Peyer's patch (tissue), 4 donors: ENCODE measurements at places on chromosomes 3 and 15.

GRCh38 chr15:98174286-98174685 is 213.8 kb downstream of the ARRDC4 start:
- H3K27me3 ChIP-seq = no peaks in the 10 kb centered on the region
- no peaks in the 10 kb centered on the region for H3K4me1 ChIP-seq
- no peak for DNase-seq
- H3K27ac ChIP-seq = no peak overlapping the region

- no peaks in the 10 kb centered on the region for H3K36me3 ChIP-seq
- no peak for DNase-seq
- no peaks in the 10 kb centered on the region for H3K27me3 ChIP-seq
- H3K4me3 ChIP-seq = no peak overlapping the region
Measured at GRCh38 chr15:69060744-69061143, 46.2 kb downstream of the NOX5 start.

DNA sequence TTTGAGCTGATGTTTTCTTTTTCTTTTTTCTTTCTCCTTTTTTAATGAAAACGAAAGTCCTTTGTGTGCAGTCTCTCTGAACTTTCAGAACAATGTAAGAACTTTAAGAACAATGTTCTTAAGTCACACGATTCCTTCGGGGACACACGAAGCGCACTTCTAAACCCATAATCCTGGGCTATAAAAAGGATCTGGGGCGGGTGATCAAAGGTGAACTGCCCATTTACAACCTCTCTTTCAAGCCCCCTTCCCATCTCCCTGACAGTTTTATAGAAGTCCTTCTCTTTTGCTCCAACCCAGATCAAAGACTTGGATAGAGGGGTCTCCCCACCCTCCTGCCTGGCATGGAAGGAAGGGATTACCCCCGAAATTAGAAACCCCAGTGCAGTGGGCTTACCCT is 126.8 kb downstream of the BDH1 start:
- no peak for DNase-seq
- H3K27me3 ChIP-seq = no peaks in the 10 kb centered on the region
- H3K36me3 ChIP-seq = no peaks in the 10 kb centered on the region
- no peaks in the 10 kb centered on the region for H3K4me1 ChIP-seq

GRCh38 chr3:115590873-115591272 is 32.4 kb upstream of the GAP43 start:
- no peak for DNase-seq
- no peaks in the 10 kb centered on the region for H3K27me3 ChIP-seq
- H3K4me3 ChIP-seq = no peak overlapping the region
- no peaks in the 10 kb centered on the region for H3K4me1 ChIP-seq

- no peaks in the 10 kb centered on the region for H3K36me3 ChIP-seq
- H3K27me3 ChIP-seq = no peaks in the 10 kb centered on the region
- H3K4me1 ChIP-seq = no peaks in the 10 kb centered on the region
- H3K27ac ChIP-seq = no peak overlapping the region
Measured at GRCh38 chr3:87358066-87358465, 81.7 kb upstream of the POU1F1 start.

DNA sequence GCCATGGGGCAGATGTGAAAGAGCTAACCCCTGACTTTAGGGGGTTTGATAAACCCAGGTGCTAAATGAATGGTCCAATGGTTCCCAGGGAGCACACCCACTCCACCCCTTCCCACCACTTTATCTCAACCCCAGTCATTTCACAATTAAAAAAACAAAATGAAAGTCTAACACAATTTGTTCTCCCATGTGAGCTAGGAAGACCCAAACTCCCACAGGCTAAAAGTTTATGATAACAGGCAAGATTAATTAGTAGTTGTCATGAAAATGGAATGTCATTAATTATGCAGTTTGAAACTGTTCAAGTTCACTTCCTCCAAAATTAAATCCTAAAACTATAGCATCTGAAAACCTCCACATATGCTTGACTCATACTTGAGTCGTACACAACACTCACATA is 63.3 kb upstream of the TPM1 start:
- no peaks in the 10 kb centered on the region for H3K36me3 ChIP-seq
- H3K4me3 ChIP-seq = no peak overlapping the region
- H3K27me3 ChIP-seq = no peaks in the 10 kb centered on the region
- H3K27ac ChIP-seq = no peak overlapping the region

DNA sequence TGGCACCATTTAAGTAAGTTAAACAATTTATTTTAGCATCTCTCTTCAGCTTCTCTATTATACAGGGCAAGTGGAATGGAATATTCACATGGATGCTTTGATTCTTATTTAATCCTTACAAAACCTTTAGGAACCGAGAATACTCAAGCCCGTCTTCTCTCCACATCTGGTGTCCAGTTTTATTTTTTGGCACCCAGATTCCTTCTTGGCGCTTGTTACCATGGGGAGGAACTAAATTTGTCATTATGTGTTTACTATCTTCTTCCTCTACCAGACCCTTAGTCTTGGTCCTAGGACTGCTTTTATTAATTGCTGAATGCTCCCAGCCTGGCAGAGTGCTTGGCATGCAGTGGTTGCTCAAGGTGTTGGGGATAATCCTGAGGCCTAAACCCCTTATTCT is 138.8 kb downstream of the CACNA2D3 start:
- H3K4me1 ChIP-seq = no peaks in the 10 kb centered on the region
- no peak overlapping the region for H3K27ac ChIP-seq
- no peak overlapping the region for H3K4me3 ChIP-seq
- no peak for DNase-seq
- no peaks in the 10 kb centered on the region for H3K27me3 ChIP-seq

- no peaks in the 10 kb centered on the region for H3K36me3 ChIP-seq
- no peak overlapping the region for H3K27ac ChIP-seq
- H3K4me1 ChIP-seq = no peaks in the 10 kb centered on the region
- no peaks in the 10 kb centered on the region for H3K27me3 ChIP-seq
- no peak overlapping the region for H3K4me3 ChIP-seq
Measured at GRCh38 chr15:97759363-97759762, 201.1 kb upstream of the ARRDC4 start.

- H3K27ac ChIP-seq = peak overlapping the region; percentile 99
- no peaks in the 10 kb centered on the region for H3K27me3 ChIP-seq
- peak overlapping the region; percentile 74 for H3K4me3 ChIP-seq
- no peaks in the 10 kb centered on the region for H3K4me1 ChIP-seq
- DNase-seq = peak; percentile 59
Measured at GRCh38 chr15:31326875-31327668, 437 bp downstream of the KLF13 start.

DNA sequence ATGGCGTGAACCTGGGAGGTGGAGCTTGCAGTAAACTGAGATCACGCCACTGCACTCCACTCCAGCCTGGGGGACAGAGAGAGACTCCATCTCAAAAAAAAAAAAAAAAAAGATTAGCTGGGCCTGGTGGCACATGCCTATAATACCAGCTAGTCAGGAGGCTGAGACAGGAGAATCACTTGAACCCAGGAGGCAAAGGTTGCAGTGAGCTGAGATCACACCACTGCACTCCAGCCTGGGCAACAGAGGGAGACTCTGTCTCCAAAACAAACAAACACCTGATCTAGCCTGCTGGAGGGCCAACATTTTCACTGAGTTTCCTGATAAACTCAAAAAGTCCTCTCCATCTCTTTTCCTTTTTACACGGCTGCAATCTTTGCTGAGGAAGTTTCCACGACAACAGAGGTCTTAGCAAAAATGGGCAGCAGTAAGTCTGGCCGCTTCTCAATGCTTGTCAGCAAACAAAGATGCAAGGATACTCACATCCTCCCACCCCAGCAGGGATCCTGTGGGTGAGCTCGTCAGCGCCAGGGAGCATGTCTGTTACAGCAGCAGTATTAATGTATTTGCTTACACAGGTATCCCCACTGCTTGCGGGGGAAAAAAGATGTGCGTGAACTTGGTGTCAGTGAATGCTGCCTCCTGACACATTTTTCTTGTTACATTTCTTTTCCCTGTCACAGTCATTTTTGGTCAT is 21.0 kb upstream of the CCDC174 start:
- no peaks in the 10 kb centered on the region for H3K36me3 ChIP-seq
- no peaks in the 10 kb centered on the region for H3K27me3 ChIP-seq
- no peak overlapping the region for H3K27ac ChIP-seq
- no peak for DNase-seq

GRCh38 chr3:194983121-194983520 is 287.8 kb downstream of the XXYLT1 start:
- peaks cover 10% of the 10 kb centered on the region for H3K4me1 ChIP-seq
- H3K4me3 ChIP-seq = no peak overlapping the region
- no peaks in the 10 kb centered on the region for H3K27me3 ChIP-seq
- no peaks in the 10 kb centered on the region for H3K36me3 ChIP-seq
- H3K27ac ChIP-seq = no peak overlapping the region

DNA sequence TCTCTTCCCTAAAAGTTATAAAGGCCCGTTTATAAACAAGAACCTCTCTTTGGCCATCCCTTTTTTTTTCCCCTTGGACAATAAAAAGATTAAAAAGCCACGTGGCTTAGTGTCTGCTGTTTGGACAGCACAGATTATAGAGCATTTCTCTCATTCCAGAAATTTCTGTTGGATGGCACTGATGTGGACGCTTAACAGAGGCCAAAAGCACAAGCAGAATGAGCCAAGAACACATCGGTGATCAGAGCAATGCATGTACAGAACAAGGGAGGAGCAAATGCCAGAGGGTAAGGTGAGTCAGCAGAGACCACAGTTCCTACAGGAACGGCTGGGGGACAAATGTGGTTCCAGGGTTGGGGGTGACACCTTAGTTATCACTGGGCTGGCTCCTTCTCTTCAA is 30.3 kb upstream of the CTNNB1 start:
- no peak overlapping the region for H3K4me3 ChIP-seq
- H3K4me1 ChIP-seq = no peaks in the 10 kb centered on the region
- no peak overlapping the region for H3K27ac ChIP-seq
- no peak for DNase-seq

- no peaks in the 10 kb centered on the region for H3K27me3 ChIP-seq
- no peak overlapping the region for H3K27ac ChIP-seq
- no peaks in the 10 kb centered on the region for H3K36me3 ChIP-seq
- H3K4me1 ChIP-seq = no peaks in the 10 kb centered on the region
Measured at GRCh38 chr15:100042558-100042957, 299.2 kb downstream of the ADAMTS17 start.

- H3K4me3 ChIP-seq = no peak overlapping the region
- no peaks in the 10 kb centered on the region for H3K27me3 ChIP-seq
- DNase-seq = no peak
- no peaks in the 10 kb centered on the region for H3K4me1 ChIP-seq
- peaks cover 23% of the 10 kb centered on the region for H3K36me3 ChIP-seq
Measured at GRCh38 chr15:38323895-38324294, 71.3 kb downstream of the SPRED1 start.

GRCh38 chr3:49389297-49389696 is 22.5 kb downstream of the RHOA start:
- no peaks in the 10 kb centered on the region for H3K36me3 ChIP-seq
- H3K27me3 ChIP-seq = no peaks in the 10 kb centered on the region
- no peak overlapping the region for H3K27ac ChIP-seq
- H3K4me3 ChIP-seq = no peak overlapping the region
- H3K4me1 ChIP-seq = peaks cover 21% of the 10 kb centered on the region

- H3K27ac ChIP-seq = no peak overlapping the region
- H3K36me3 ChIP-seq = peaks cover 2% of the 10 kb centered on the region
- H3K4me3 ChIP-seq = no peak overlapping the region
- no peaks in the 10 kb centered on the region for H3K27me3 ChIP-seq
- no peak for DNase-seq
Measured at GRCh38 chr15:62828364-62828763, 214.2 kb upstream of the TPM1 start.

DNA sequence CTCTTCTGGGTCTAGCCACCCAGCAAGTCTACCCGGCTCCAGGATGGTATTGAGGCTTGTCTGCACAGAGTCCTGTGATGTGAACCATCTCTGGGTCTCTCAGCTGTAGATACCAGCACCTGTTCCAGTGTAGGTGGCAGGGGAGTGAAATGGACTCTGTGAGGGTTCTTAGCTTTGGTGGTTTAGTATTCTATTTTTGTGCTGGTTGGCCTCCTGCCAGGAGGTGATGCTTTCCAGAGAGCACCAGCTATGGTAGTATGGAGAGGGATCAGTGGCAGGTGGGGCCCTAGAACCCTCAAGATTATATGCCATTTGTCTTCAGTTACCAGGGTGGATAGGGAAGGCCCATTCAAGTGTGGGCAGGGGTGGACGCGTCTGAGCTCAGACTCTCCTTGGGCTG is 283.4 kb upstream of the LYSMD4 start:
- no peak overlapping the region for H3K27ac ChIP-seq
- no peak overlapping the region for H3K4me3 ChIP-seq
- H3K27me3 ChIP-seq = no peaks in the 10 kb centered on the region

GRCh38 chr15:74768771-74769342 is 13.0 kb upstream of the CSK start:
- no peaks in the 10 kb centered on the region for H3K27me3 ChIP-seq
- no peak overlapping the region for H3K27ac ChIP-seq
- H3K36me3 ChIP-seq = no peaks in the 10 kb centered on the region

DNA sequence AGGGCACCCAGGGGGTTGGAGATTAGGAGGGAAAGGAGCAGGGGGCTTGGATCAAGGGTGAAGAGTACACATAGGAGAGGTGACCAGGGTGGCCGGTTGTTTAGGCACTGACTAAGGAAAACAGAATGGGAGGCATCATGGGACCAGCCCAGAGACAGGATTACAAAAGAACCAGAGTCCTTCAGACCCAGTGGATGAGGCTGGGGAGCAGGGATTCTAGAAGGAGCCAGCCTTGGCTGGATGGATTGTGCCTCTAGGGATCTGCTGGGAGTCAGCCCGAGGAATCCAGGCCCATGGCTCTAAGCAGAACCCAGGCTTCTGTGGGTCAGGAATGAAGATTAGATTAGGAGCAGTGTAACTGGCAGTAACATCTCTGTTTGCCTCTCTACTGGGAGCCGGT is 98.6 kb downstream of the ARNT2 start:
- no peaks in the 10 kb centered on the region for H3K27me3 ChIP-seq
- H3K36me3 ChIP-seq = no peaks in the 10 kb centered on the region
- no peak overlapping the region for H3K27ac ChIP-seq
- H3K4me3 ChIP-seq = no peak overlapping the region
- no peak for DNase-seq

DNA sequence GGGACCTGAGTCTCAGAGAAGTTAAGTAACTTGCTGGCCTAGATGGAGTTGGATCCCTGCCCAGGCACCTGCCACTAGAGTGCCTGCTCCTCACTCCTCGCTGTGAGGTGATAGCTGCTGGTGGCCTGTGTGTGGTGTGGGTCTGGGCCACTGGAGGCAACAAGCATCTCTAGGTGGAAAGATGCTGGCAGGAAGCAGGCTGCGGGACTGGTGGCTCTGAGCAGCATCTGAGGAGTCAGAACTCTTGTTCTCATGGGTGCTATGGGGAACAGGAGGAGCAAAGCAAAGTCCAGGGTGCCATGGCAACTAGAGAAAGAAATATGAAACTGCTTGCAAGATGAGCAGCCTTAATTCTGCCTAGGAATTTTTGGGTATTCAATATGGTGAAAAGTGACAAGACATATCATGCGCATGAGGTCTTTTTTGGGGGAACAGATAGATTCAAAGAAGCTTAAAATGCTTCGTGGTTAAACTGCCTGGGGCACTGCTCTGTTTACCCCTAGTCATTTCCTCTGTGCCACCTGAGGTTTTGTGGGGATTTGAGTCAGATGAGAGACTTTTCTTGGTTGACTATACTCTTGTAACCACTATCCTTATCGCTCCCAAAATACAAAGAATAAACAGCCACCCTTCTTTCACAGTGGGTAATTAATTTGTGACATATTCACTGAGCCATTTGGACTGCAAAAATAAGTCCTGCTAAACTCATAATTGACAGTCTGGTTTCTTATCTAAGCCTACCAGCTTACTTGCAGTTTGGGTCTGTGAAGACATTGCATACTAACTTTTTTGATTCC is 50.3 kb downstream of the MED12L start:
- no peaks in the 10 kb centered on the region for H3K4me1 ChIP-seq
- no peaks in the 10 kb centered on the region for H3K27me3 ChIP-seq
- no peaks in the 10 kb centered on the region for H3K36me3 ChIP-seq
- no peak overlapping the region for H3K4me3 ChIP-seq

GRCh38 chr15:50281427-50281826 is 15.9 kb upstream of the HDC start:
- no peaks in the 10 kb centered on the region for H3K27me3 ChIP-seq
- H3K27ac ChIP-seq = no peak overlapping the region
- no peaks in the 10 kb centered on the region for H3K36me3 ChIP-seq

- H3K4me1 ChIP-seq = no peaks in the 10 kb centered on the region
- H3K36me3 ChIP-seq = no peaks in the 10 kb centered on the region
Measured at GRCh38 chr3:100084100-100084806, 30.0 kb downstream of the FILIP1L start.
